ENCODE measurements at places on chromosomes 11 and 22. TPM values are rescaled to one million over a fixed set of nuclear protein-coding genes. Genes with fewer than 3 reads are reported as not detected.

OR51I1 gene
- not detected for total RNA-seq

GAL3ST1 gene
- total RNA-seq, result not detected

DNA sequence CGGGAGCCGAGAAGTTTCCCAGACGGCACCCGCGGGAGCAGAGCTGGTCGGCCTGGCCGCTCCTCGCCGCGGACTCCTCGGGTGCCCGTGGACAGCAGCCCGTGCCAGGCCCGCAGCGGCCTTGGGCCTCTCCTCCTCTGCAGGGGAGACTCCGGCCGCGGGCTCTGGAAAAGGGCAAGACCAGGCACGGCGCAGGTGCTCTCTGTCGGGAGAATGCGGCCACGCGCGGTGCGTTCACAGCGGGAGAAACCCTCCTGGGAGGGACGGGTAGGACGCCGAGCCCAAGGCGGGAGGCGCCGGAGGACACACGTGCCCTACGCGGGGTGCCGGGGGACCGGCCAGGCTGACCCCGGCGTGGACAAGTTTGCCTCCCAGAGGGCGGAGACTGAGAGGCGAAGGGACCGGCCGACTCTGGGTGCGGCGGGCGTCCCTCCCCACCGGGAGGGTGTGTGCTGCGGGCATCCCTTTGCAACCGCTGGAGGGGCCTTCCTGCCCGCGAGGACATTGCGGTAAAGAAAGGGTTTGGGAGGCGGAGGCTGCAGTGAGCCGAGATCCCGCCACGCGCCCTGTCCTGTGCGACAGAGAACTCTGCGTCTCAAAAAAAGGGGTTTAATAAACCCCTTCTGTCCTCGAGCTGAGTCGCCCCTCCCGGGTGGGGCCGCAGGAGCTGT is 2.3 kb downstream of the IFITM1 start:
- peak overlapping the region; percentile 55 for H3K4me3 ChIP-seq
- peaks cover 13% of the 10 kb centered on the region for H3K4me1 ChIP-seq
- peaks cover 23% of the 10 kb centered on the region for H3K36me3 ChIP-seq
- DNase-seq, result no peak
- H3K27ac ChIP-seq, result peak overlapping the region; percentile 93

GRCh38 chr11:134700101-134700640 is 288.1 kb upstream of the B3GAT1 start:
- no peak for DNase-seq
- no peak overlapping the region for H3K4me3 ChIP-seq

OR5AP2 gene
- not detected for total RNA-seq

DNA sequence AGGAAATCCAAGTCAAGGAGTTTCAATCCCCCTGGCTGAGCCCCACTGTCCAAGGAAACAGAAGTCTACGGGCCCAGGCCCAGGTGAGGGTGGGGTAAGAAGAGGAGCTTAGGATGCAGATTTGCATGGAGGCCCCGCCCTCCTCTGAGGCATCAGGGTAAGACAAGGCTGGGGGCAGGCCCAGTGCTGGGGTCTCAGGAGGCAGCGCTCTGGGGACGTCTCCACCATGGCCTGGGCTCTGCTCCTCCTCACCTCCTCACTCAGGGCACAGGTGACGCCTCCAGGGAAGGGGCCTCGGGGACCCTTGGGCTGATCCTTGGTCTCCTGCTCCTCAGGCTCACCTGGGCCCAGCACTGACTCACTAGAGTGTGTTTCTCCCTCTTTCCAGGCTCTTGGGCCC is 31.3 kb upstream of the IGLL5 start:
- H3K36me3 ChIP-seq, result no peaks in the 10 kb centered on the region

MB gene
- total RNA-seq, result 12,693 TPM

DNA sequence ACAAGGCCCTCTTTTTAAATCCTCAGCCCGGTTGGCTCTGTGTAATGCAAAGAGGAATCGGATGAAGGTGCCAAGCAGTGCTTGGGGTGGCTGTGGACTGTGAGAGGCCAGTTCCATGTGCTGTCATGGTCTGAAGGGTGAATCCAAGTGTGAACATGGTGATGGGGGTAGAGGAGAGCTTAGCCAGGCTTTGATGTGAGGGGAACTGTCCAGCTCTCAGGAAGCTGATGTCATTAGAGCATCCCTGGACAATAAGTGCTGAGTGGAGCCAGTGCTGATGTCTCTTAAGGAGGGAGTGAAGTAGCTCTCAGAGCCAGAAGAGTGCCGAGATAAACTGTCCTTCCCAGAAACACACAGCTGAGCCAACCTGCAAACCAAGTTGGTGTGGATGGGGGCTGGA is 53.6 kb downstream of the NAV2 start:
- H3K27ac ChIP-seq, result no peak overlapping the region
- H3K4me1 ChIP-seq, result peaks cover 20% of the 10 kb centered on the region
- H3K4me3 ChIP-seq, result no peak overlapping the region
- DNase-seq, result no peak

DNA sequence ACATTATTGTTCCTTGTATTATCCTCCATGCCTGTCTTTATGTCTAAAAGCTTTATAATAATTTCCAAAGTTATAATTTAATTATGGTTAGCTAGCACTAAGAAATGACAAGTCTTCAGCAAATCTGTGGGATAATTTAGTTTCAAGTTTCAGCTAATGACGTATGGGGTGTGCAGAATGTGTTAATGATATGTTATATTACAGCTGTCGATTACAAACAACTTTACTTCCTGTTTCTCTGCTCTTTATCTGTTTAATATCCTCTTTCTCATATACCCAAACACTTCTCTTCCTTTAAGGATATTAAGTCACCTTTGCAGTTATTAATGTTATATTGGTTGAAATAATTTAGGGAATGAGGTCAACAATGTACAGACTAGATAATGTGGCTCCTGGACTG is 161.8 kb downstream of the CASP12 start:
- H3K4me3 ChIP-seq, result no peak overlapping the region
- peaks cover 10% of the 10 kb centered on the region for H3K4me1 ChIP-seq
- H3K27me3 ChIP-seq, result no peaks in the 10 kb centered on the region
- no peak overlapping the region for H3K27ac ChIP-seq

GRCh38 chr11:104225047-104225446 is 61.1 kb upstream of the PDGFD start:
- H3K27me3 ChIP-seq, result no peaks in the 10 kb centered on the region
- H3K36me3 ChIP-seq, result no peaks in the 10 kb centered on the region
- DNase-seq, result no peak
- H3K4me3 ChIP-seq, result no peak overlapping the region

TEF gene
- 23.8 TPM for total RNA-seq

DNA sequence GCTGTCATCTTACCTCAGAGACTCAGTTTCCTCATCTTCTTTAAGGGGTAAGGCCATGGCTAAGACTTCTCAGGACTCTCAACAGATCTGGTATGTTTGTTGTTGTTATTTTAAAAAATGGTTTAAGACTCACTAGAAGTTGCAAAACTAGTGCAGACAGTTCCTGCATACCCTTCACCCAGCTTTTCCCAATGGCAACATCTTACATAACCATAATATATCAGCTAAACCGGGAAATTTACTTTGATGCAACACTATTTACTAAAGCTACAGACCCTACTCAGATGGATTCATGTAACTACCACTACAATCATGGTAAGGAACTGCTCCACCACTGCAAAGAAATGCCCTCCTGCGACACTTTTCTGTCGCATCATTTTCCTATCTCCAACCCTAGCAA is 20.4 kb downstream of the LGR4 start:
- H3K36me3 ChIP-seq, result no peaks in the 10 kb centered on the region
- no peaks in the 10 kb centered on the region for H3K27me3 ChIP-seq
- peaks cover 22% of the 10 kb centered on the region for H3K4me1 ChIP-seq
- DNase-seq, result no peak
- H3K27ac ChIP-seq, result no peak overlapping the region

DNA sequence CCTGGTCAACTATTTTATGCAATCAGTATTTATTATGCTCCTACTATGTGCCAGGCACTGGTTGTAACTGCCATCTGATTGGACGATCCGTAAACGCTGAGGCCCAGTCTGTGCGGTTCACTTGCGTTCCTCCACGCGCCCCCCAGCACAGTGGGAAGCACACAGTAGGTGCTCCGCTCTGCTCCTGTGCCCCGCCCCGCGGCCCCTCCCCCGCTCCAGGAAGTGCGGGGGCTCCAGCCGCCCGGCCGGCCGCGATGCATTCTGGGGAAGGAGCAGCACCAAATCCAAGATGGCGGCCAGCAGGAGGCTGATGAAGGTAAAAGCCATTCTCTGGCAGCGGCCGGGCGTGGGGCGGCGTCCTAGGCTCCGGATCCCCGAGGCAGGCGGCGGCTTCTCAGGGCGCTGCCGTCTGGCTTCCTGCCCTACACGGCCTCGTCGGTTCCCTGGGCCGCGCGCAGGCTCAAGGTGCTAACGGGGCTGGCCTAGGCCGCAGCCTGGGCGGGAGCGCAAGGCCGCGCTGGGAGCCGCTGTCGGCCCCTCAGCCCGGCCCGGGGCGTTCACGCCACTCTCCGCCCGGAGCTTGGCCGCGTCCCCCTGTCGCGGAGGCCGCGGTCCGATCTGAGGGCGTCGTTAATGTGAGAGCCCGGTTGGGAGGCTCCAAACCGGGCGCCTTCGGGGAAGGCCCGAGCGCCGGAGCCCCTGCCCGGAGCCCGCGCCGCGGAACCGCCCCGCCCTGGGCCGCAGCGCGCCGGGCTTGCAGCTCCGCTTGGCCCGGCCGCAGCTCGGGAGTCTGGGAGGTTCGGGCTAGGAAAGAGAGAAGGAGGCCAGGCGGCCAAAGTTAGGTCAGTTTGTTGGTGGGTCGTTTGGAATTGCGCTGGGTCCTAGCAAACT is at the start of gene UBE2L3:
UBE2L3 (plus strand) TSS at position 259 of the 891 bp plus-strand sequence; CDS start at position 290, 31 bp downstream.
- H3K36me3 ChIP-seq, result no peaks in the 10 kb centered on the region
- H3K4me3 ChIP-seq, result peak within 1 kb of the TSS; percentile 90
- H3K27ac ChIP-seq, result peak within 1 kb of the TSS; percentile 94
- H3K27me3 ChIP-seq, result no peaks in the 10 kb centered on the region
- peaks cover 26% of the 10 kb centered on the region for H3K4me1 ChIP-seq
- DNase-seq, result peak; percentile 86

GRCh38 chr11:36807871-36808270 is 209.8 kb upstream of the RAG2 start:
- no peak for DNase-seq
- no peaks in the 10 kb centered on the region for H3K27me3 ChIP-seq
- no peaks in the 10 kb centered on the region for H3K36me3 ChIP-seq
- no peak overlapping the region for H3K4me3 ChIP-seq
- H3K4me1 ChIP-seq, result no peaks in the 10 kb centered on the region

DNA sequence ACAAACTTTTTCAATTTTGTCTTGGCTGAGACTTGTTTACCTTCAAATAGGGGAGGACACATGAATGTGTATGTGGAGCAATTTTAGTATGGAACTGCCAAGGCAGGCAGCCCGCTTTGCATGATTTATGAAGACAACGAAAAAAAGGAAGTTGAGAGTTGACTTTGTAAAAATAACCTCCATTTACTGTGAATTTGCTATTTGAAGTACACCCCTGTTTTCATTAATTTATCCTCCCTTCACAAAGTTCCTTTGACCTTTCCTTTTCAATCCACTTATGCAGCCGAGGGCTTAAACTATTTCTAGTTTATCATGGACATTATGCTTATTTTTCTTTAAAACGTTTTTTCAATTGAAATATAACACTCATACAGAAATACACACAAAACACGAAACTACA is 369.6 kb upstream of the CADM1 start:
- H3K4me1 ChIP-seq, result peaks cover 19% of the 10 kb centered on the region
- no peaks in the 10 kb centered on the region for H3K36me3 ChIP-seq
- no peak overlapping the region for H3K4me3 ChIP-seq
- no peak overlapping the region for H3K27ac ChIP-seq
- no peaks in the 10 kb centered on the region for H3K27me3 ChIP-seq
- no peak for DNase-seq

GRCh38 chr11:118370774-118371173 is 11.4 kb downstream of the UBE4A start:
- no peak overlapping the region for H3K4me3 ChIP-seq
- H3K4me1 ChIP-seq, result no peaks in the 10 kb centered on the region
- H3K36me3 ChIP-seq, result peaks cover 2% of the 10 kb centered on the region
- no peak for DNase-seq
- H3K27ac ChIP-seq, result no peak overlapping the region

DNA sequence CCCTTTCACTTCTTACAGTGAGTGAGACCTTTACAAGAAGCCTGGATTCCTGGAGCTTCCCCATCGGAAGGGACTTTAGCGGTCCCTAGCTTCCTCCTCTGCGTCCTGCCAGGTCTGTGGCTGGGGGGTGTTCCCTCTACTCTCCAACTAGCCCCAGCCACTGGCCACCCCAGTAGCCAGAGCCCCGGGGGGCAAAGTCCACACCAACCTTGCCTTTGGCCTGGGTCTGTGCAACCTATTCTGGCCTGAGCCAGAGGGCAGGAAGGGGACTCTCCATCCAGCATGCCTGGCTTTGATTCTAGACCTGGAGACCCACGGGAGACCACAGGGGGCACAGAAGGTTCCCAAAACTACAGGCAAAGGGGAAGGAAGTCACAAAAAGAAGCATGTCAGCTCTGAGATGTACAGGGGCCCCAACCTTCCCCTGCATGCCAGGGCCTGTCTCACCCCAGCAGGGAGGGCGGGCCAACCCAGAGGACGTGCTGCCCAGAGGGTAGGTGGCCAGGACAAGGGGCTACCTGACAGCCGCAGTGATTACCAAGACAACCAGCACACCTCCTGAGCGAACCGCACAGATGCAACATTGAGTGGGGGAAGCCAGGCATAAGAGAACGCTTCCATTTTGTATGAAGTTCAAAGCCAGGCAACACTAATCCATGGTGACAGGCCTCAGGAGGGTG is 52.4 kb downstream of the DSCAML1 start:
- no peaks in the 10 kb centered on the region for H3K4me1 ChIP-seq
- H3K27ac ChIP-seq, result no peak overlapping the region
- DNase-seq, result no peak
- H3K36me3 ChIP-seq, result no peaks in the 10 kb centered on the region
- H3K4me3 ChIP-seq, result no peak overlapping the region

DNA sequence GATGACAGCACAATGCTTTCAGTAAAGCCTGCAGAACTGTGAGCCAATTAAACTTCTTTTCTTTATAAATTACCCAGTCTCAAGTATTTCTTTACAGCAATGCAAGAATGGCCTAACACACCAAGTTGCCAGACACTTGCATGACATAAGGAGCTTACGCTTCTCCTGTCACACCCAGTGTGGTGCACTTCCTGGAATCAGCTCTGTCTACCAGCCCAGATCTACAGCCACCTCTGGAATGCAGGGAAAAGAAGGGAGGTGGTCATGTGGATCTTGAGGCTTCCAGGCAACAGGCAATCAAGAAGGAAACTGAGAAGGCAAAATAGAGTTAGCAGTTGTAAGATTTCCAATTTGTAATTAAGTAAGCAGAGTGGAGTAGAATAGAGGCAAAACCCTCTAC is 37.4 kb upstream of the SESN3 start:
- H3K4me3 ChIP-seq, result no peak overlapping the region
- H3K4me1 ChIP-seq, result no peaks in the 10 kb centered on the region
- H3K36me3 ChIP-seq, result no peaks in the 10 kb centered on the region
- DNase-seq, result no peak

IGLL1 gene
- total RNA-seq, result not detected

RNF214 gene
- 24.8 TPM for total RNA-seq

ACTN3 gene
- not detected for total RNA-seq

GRCh38 chr22:27111796-27112672 is 454.6 kb downstream of the MIAT start:
- no peak overlapping the region for H3K4me3 ChIP-seq
- peaks cover 14% of the 10 kb centered on the region for H3K27me3 ChIP-seq
- no peak overlapping the region for H3K27ac ChIP-seq

GRCh38 chr22:42300259-42301076 is 30.0 kb upstream of the TCF20 start:
- no peak overlapping the region for H3K4me3 ChIP-seq
- no peak for DNase-seq
- H3K4me1 ChIP-seq, result no peaks in the 10 kb centered on the region
